Activated CD8-positive, alpha-beta T cell treated with anti-CD3 and anti-CD28 coated beads, Interleukin-2, amount 10 ng/mL, durations not matched to agents 7 days and 5 days (primary cell): ENCODE measurements at places on chromosomes 3 and 15. TPM values are rescaled to one million over a fixed set of nuclear protein-coding genes. Genes with fewer than 3 reads are reported as not detected.

DNA sequence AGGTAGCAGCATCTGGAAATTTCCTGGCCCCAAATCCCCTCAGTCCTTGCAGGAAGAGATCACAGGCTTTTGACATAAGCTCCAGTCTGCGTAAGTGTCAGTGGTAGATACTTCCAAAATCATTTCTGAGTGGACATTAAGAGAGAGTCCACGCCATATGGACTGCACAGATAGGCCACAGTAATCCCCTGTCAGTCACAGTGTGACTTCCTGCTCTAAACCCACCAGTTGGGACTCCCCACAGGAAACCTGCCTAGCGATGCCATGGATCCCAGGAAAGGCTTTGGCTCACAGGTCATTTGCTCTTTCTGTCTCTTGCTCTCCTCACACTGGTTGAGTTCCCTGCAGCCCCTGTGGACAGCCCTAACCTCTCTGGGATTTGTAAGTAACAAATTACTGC lies 28.8 kb upstream of the MKRN3 start:
- H3K36me3 ChIP-seq, result no peaks in the 10 kb centered on the region
- no peak overlapping the region for H3K4me3 ChIP-seq
- DNase-seq, result no peak
- no peak overlapping the region for H3K27ac ChIP-seq

DNA sequence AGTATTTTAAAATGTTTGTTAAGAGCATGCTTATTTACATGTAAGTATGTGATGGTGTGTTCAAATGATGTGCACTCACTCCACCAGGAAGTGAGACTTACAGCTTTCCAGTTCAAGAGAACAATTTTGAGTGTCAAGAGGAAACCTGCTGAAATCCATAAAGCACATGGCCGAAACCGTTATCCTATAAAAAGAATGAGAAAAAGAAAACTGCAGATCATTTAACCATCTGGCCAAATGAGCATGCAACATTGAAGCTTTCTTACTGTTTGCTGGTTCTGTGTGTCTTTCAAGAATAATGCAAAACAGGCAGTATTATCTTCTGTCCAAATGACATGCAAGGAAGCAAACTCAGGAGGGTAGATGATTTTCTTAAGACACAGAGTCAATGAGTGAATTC lies 26.3 kb downstream of the GABRR3 start:
- no peak for DNase-seq
- no peak overlapping the region for H3K27ac ChIP-seq
- peaks cover 13% of the 10 kb centered on the region for H3K27me3 ChIP-seq
- H3K4me3 ChIP-seq, result no peak overlapping the region
- H3K4me1 ChIP-seq, result peaks cover 16% of the 10 kb centered on the region

DNA sequence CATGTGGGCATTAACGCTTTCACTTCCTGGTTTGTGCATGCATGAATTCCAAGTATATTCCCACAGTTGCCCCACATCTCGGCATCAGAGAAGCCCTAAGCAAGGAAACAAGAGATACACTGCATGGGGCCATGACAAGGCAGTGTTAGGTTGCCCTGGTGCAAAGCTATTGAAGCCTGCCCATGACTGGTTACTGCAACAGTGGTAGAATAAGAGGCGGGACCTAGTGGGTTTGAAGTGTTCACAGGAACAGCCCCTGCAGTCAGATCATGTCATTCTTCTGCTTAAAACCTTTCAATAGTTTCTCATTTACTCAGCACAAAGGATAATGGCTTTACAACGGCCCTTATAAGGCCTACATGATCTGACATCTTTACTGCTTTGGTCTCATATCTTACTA lies 80.9 kb upstream of the TOPAZ1 start:
- DNase-seq, result no peak
- H3K4me3 ChIP-seq, result no peak overlapping the region
- peaks cover 27% of the 10 kb centered on the region for H3K27me3 ChIP-seq
- H3K27ac ChIP-seq, result no peak overlapping the region

DNA sequence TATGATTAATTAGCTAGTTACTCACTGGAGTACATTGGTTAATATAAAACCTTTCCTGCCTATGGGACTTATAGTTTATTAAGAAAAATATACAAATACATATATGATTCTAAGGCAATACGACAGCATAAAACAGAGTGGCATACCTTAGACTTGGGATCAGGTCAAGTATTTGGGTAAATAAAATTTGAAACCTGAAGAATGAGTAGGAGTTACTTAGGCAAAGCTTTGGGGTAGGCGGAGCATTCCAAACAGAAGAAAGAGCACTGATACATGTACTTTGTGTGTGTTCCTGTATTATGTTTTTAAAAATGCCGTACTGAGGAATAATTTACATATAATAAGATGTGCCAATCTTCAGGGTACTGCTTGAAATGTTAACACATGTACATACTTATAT lies 15.1 kb downstream of the ZPLD1 start:
- H3K4me1 ChIP-seq, result no peaks in the 10 kb centered on the region
- H3K36me3 ChIP-seq, result no peaks in the 10 kb centered on the region
- H3K27me3 ChIP-seq, result peaks cover 4% of the 10 kb centered on the region

The GOLGA8Q gene
- 6.1 TPM for total RNA-seq

GRCh38 chr3:133742351-133743091 lies 3.7 kb upstream of the TF start:
- DNase-seq, result no peak
- peaks cover 28% of the 10 kb centered on the region for H3K27me3 ChIP-seq
- no peaks in the 10 kb centered on the region for H3K36me3 ChIP-seq
- H3K27ac ChIP-seq, result no peak overlapping the region
- H3K4me1 ChIP-seq, result peaks cover 2% of the 10 kb centered on the region

The UROC1 gene
- 0.13 TPM for total RNA-seq

The MKRN3 gene
- 1.5 TPM for total RNA-seq

- peaks cover 8% of the 10 kb centered on the region for H3K27me3 ChIP-seq
- H3K4me1 ChIP-seq, result no peaks in the 10 kb centered on the region
- no peak for DNase-seq
- H3K36me3 ChIP-seq, result no peaks in the 10 kb centered on the region
- no peak overlapping the region for H3K27ac ChIP-seq
Observed at GRCh38 chr3:187518207-187518606, 150.0 kb downstream of the RTP4 start.
